ENCODE measurements at places on chromosomes 4 and X.

DNA sequence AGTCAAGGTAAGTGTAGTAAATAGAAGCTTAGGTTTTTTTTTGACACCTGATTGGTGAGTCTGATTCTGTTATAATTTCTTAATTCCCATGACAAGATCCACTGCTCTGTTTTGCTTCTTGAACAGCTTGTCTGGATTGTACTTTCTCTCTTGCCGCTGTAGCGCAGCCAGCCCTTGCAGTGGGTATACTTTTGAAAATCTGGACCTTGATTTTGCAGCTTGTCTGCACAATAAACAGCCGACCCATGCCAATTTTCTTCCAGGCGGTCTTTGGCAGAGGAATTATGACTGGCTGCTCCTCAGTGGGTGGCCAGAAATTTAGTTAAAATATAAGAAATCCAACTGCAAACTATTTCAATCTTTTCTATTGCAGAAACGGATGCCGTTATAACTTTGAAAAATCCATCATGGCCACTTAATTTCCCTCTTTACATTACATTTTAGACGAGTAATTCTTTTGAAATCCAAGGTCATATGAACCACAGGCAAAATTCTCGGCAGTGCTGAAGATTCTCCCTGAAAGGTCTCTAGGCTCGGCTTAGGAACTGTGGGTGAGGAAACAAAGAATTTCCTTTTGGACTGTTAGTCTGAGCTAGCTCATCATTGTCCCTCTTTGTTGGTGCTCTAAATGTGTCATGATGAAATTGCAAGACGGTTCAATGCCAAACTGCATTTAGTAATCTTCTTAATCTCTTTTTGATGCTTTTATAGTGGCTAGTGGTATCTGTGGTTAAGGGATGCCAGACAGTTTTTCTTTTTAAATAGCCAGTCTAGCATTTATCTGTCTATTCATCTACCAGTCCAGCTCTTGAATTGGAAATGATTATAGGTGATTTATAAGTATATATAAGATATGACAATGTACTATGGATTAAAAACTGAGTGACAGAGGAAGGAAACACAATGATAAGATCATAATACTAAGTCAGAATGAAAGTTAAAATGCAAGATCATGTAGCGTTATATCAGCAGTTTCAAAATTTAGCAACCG is 31.5 kb upstream of the PTTG2 start:
- no peak for DNase-seq

DNA sequence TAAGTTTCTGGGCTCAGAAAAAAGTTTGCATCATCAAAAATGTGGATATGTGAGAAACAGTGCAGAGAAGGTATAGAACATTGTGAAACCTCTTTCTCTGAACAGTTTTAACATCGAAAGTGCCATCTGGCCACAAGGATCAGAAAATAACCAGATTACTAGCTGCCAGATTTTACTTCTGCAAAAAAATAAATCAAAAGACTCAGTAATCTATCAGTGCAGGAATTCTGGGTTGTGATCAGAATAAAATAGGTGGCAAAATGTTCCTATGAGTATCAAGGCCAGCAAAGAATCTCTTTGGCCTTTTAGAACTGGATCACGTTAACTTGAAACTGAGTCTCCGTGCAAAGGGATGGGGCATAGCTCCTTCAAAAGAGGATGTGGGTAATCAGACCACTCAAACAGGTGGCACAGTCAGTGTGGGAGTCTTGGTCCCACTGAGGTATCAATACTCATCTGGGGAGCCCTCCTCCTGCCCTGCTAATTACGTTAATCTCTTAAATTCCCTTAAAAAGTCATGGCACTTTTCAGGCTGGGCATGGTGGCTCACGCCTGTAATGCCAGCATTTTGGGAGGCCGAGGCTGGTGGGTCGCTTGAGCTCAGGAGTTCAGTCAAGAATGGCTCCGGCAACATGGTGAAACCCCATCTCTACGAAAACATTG is 26.7 kb upstream of the RBM47 start:
- no peak for DNase-seq

GRCh38 chrX:109936598-109936997 is 66.3 kb upstream of the TMEM164 start:
- no peak for DNase-seq

GRCh38 chrX:109281483-109282275 is 200.2 kb downstream of the GUCY2F start:
- no peak for DNase-seq

DNA sequence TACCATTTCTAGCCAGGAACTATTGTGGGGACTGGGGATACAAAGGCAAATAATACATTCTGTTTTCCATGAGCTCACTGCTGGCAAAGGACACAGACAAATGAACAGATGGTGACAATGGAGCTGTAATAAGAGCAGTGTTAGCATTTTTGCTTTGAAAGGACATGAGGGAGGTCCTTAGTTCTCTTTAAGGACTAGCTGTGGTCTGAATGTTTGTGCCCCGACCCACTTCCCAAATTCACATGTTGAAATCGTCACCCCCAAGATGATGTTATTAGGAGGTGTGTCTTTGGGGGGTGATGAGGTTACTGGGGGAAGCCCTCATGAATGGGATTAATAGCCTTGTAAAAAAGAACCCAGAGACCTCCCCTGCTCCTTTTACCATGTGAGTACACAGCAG is 30.3 kb downstream of the CCNG2 start:
- no peak for DNase-seq

DNA sequence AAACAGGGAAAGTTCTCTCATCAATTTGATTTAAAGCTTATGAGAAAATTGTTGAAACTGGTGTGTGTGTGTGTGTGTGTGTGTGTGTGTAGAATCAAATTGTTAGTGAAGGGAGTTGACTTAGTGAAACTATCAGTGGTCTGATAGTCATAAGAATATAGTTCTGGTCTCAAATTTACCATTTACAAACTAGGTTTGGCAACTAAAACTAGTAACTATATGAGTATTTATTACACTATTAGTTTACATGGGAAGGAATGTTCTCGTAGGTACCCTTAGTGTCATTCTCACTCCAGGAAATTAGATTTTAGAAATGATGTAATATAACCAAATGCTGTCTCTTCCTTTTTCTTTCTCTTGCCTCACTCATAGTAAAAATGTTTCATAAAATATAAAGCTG is 11.9 kb downstream of the SULT1E1 start:
- no peak for DNase-seq

DNA sequence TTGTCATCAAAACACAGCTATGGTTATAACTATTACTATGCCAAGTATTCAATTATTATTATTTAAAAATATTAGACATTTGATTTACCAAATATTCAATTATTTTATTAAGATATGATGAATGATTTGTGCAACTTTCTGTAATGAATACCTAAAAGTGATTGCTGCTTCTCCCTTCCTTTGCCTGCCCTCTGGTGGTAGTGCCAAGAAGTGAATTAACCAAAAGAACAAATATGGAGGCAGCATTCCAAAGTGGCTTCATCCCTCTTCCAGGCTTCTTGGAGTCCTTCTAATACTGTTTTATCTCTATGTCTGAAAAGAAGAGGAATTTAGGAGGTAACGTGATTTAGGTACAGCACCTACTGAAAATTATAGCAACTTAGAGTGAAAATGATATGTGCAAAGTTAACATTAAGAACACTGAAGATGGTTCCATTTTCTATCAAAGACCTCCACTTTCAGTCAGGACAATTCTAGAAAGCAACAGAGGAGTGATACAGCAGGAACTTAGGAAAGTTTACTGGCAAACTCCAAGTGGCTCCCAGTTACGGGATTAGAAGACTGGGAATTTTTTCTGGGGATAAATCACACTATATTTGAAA is 43.0 kb downstream of the ENPEP start:
- no peak for DNase-seq
